Cortex of kidney (tissue), 1 donor: ENCODE measurements at places on chromosomes 5 and 9.

DNA sequence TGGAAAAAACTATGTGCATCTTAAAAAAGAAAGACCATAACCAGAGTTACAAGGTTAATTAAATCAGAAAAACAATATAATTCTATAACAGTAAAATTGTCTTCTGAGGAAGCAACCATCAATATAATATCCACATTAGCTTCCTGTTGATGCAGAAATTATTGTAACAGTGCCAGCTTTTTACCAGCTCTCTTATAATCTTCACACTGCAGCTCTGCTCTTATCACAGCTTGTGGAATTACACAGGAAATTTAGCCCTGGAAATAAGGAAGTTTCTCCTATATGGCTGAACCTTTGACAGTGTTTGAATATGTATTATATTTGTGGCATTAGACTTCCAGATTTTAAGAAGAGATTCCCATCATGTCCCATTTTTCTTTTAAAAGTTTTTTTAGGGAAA lies 49.1 kb upstream of the TEK start:
- DNase-seq = no peak

GRCh38 chr5:179146277-179146676 lies 86.1 kb downstream of the ZNF354C start:
- no peak for DNase-seq

DNA sequence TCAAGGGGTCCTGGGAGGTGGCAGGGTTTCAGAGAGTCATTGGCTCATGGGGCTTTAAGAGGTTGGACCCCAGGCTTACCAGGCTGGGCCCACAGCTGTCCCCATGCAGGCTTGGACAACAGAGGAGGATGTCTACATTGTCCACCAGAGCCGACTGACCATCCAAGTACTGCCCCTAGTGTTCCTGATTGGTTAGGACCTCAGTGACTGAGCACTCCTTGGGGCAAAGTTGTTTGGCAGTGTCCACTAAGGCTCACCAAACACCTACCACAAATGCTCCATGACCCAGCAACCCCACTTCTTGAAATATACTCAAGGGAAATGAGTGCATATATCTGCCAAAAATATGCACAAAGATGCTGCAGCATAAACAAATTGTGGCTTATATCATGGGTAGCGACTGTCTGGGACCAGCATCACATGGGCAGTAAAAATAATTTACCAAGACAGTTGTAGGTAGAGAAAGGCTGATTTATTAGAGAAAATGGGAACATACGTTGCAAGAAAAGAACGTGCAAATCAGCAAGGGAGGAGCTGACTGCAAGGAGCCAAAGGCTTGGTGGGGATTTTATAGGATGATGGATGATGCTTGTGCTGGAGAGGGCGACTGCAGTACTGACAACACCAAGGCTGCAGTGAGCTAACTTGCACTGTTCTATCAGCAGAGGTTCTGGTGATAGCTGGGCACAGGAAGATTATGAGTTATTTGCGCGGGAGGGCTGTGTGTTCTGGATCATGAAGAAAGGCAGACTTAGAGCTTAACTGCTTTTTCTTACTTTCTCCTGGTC lies 265.2 kb downstream of the GADD45G start:
- no peak for DNase-seq

GRCh38 chr9:124017929-124018729 lies 6.6 kb downstream of the LHX2 start:
- DNase-seq = no peak

DNA sequence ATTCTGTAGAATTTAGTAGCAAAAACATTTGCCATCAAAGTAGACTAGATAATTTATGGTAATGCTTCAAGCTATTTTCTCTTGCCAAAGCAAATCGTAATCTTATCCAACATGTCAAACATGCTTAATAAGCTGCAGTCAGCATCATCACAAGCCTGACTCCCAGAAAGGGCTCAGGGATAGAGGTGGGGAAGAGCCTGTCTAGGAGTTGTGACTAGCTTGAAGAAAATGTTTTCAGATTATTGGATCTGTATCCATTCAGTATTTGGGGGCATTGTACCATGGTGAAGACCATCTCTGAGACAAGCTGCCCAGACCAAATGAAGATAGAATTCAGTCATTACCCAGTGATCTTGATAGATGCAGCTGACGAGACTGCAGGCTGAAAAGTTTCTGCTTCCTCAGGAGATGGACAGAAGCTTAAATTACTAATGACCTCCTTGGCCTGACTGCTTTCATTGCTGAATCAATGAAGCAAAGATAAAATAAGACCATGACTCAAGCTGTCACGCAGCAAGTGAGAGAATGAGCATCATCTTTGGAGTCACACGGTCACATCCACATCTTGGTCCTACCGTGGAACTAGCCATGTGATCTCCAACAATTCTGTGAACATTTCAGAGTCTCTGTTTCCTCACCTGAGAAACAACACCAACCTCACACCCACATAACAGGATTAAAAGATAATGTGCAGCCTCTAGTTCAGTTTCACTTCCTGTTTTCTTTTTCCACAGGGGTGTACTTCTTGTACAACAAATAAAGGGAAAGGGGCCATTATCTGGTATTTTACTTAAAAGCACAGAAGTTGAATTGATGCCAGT lies 9.4 kb downstream of the ERAP2 start:
- no peak for DNase-seq

- no peak for DNase-seq
Measured at GRCh38 chr9:127898433-127899127, 823 bp downstream of the ST6GALNAC6 start.

GRCh38 chr5:76657091-76657490 lies 33.9 kb upstream of the F2RL2 start:
- no peak for DNase-seq

GRCh38 chr5:142819825-142820224 lies 49.6 kb downstream of the ARHGAP26 start:
- DNase-seq = no peak

DNA sequence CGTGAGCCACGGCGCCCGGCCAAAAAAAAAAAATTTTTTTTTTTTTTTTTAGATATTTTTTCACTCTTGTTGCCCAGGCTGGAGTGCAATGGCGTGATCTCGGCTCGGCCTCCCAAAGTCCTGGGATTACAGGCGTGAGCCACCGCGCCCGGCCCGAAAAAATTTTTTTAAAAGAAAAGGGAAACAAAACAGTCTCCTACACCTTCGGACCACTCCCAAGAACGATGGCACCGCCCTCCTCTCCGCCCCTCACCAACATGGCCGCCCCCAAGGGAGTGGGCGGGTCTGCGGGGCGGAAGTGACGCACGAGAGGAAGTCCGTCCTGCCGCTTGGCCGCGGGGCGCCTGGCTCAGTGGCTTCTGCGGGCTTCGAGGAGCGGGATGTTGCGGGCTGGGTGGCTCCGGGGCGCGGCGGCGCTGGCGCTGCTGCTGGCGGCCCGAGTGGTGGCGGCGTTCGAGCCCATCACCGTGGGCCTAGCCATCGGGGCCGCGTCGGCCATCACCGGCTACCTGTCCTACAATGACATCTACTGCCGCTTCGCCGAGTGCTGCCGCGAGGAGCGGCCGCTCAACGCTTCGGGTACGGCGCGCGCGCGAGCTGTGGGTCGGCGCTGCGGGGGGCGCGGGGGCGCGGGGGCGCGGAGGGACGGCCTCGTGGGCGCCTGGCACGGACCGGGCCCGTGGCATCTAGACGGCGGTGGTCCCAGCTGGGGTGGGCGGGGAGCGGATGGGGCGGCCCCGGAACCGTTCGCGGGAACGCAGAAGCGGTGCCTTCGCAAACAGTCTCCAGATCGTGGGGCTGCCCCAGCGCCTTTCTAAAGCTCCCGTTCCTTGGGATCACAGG lies at the start of gene TOR1B:
TSS of gene TOR1B (plus strand) at position 352 of the 843 bp plus-strand sequence. CDS start at position 381, 29 bp downstream.
- DNase-seq = no peak

DNA sequence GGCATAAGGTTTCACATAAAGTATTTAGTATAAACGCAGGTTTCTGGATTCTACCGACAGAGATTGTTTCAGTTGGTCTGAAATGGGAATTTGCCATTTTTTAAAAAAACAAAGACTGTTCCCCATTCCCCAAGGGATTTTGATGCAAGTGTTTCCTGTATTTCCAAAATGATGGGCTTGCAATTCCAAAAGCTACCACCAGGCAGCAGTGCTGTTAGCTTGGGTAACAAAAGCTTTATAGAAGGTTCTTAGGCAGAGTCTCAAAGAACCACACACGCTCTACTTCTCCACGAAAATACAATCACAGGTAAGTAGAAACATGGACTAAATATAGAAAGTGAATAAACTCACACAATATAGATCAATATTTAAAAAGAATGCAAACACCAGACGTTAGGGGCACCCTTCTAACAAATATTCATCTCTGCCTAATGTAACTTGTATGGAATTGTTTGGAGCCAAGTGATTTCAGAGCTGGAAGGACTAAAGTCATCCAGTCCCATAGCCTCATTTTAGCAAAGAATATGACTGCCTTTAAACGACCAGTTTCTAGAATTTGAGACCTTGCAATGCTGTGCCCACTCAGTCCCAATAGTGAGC lies 154.3 kb downstream of the SPOCK1 start:
- DNase-seq = no peak

DNA sequence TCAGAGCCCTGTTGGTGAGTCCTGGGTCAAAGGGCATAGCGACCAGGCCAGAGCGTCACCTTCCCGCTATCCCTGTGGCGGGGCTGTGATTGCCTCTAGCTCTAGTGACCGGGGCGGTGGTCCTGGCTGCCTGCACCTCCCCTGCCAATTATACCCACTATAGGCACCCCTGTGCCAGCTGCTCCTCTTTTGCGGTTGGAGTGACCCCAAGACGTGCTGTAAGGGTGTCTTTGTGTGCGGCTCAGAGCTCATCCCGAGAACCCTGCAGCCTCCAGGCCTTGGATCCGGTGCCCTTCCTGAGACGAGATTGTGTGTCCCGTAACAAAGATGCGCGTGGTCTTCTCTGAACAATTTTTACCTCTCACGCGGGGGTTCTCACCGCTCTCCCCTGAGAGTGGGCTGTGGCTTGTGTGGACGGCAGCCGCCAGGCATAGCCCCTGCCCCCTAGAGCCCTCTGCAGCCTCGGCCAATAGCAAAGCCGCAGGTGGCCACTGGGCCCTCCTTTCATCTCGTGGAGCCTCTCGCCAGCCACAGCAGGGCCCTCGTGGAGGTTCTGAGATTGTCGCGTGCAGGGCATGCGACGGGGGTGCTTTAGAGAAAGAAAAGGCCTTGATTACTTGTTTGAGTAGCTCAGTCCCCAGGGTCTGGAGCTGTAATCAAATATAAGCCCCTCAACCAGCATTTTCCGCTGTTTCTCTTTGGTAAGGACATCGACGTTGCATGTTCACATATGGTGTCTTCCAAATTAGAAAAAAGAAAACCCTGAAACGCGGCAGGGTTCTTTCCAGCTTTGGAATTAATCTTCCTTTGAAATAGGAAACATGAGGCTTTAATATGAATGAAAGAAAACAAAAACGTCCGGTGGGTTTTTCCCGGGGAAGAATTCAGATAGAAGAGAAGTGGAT lies 10.7 kb downstream of the NKD2 start:
- DNase-seq = no peak

GRCh38 chr5:2675548-2675947 lies 75.9 kb downstream of the IRX2 start:
- DNase-seq = no peak

DNA sequence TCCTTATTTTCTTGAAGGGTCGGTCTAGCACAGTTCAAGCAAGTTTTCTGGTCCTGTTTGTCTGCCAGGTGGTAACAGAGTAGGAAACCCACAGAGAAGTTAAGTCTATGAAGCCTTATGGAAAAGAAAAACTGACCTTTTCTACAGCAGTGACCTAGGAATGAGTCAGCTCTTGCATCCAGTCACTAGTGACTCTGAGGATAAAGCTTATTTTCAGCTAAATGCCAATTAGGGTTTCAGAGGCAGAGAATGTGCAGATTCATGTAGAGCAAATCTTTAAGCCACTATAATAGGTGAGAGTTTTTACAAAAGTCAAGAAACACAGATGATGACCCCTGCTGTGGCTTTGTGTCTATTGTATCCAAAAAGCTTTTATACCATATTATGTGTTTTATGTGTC lies 100.7 kb downstream of the CWC27 start:
- DNase-seq = no peak

DNA sequence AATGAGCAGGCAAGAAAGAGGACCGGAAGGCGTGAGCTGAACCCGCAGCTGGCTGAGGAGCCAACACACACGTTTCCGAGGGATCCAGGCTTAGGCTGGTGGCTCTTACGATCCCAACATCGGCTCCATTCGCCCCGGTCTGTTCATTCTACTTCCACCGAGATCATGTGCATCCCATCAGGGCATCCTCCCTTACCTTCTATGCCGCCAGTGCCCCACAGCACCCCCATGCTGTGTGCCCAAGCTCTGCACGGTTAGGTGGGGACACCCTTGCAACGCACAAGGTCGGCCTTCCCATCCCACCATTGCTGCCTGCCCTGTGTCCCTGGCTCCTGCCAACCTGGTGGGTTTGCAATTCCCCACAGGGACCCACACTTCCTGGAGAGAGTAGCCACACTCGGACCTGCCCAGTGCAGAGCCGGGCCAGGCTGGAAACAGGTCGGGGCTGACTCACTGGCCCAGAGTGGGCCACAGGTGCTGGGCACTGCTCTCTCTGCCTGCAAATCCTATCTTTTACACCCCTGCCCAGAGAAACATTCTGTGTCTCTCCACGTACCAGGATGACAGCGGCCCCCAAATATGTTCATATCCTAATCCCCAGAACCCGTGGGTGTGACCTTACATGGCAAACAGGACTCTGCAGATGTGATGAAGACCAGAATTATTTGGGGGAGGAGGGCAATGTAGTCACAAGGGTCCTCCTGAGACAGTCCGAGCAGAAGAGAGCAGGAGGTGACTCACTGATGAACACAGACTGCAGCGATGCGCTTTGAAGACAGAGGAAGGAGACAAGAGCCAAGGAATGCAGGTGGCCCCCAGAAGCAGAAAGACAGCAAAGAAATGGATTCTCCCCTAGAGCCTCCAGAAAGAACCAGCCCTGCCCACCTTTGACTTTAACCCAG lies 182.2 kb downstream of the AUH start:
- DNase-seq = no peak

GRCh38 chr5:179328291-179328690 lies 17.0 kb downstream of the ADAMTS2 start:
- no peak for DNase-seq

DNA sequence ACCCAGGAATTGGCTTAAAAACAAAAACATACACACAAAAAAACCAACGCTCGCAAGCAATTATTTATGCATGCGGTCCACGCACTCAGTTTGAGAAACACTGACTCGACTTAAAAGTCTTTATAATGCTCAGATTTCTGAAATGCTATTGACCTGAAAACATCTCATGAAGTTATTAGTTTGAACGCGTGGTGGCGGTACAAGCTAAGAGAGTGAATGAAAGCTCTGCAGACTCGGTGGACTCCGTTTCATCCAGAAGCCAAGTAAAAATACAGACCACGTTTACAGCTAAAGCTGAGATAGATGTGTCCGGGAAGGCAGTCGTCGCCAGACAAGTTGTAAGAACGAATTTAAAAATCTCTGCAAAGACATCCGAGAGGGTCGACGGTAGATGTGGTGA lies at the start of gene PCDHB6:
TSS of gene PCDHB6 (plus strand) at position 246 of the 400 bp plus-strand sequence. CDS start 201 bp downstream, outside the sequence.
- DNase-seq = no peak

DNA sequence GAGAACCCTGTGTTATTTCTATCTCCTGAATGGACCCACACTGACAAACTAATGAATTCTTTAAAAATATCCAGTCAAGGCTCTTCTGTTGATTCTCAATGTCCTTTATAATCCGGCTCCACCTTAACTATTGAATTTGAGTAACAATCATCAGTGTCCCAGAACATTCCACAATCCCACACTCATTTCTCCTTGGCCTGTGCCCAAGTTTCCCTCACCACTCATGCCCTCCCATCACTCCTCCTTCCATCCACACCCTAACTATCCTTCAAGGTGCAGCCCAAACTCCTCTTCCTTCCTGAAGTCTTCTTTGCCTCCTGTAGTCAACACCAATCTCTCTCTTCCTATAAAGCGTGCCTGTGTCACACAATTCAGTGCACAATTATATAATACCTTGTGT lies 106.1 kb downstream of the NUDT12 start:
- no peak for DNase-seq

- DNase-seq = no peak
Measured at GRCh38 chr5:116652196-116652729, 77.6 kb upstream of the SEMA6A start.
